ENCODE measurements at places on chromosomes 7 and 10. TPM values are rescaled to one million over a fixed set of nuclear protein-coding genes. Genes with fewer than 3 reads are reported as not detected.

DNA sequence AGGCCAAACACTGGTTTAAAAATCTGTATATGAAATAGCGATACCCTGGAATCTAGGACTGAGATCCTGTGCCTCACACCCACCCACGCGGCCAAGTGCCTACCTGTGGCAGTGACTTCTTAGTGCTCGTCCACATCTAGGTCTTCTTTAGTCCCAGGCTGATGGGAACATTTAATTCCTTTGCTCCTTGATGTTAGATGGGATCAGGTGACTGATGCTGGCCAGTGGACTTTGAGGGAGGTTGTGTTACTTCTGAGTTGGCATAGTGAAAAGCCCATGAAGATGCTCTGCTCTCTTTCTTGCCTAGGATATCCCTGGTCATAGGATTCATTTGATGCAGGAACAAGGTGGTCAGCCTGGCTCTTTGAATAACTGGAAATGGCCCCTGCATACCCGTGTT, 59.2 kb downstream of the BMPR1A start:
- no peak for DNase-seq

GRCh38 chr7:107744345-107744750, 406 bp downstream of the CBLL1 start:
- no peak for DNase-seq

DNA sequence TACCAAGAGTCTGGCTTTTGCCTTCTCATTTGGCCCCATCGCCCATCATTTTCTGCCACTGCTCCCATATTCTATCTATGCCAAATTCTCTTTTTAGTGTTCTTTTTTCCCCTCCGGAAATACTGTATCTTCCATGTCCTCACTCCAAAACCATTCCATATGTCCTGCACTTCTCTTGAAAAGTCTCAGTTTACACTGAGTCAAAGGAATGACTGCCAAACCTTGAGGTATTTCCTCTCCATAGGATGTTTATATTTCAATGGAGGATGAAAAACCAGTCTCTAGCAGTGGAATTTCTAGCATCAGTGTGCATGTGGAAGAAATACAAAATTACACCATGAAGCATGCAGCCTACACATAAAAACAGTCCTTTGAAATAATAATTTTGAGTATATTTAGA, 121.4 kb upstream of the PHYHIPL start:
- DNase-seq: no peak

DNA sequence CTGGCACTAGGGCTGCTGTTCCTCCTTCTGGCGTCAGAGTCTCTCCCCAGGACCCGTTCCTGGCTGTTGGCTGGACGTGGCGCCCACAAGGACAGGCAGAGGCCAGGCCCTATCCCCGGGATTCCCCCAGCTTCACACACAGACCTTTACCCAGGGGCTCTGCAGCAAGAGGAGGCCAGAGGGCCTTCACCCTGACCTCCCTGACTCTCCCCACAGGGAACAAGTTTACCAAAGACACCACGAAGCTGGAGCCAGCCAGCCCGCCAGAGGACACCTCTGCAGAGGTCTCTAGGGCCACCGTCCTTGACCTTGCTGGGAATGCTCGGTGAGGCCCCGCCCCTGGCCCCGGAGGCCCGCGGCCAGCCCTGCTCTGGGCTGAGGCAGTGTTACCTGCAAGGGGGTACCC, 82.2 kb downstream of the GTF2IRD1 start:
- no peak for DNase-seq

DNA sequence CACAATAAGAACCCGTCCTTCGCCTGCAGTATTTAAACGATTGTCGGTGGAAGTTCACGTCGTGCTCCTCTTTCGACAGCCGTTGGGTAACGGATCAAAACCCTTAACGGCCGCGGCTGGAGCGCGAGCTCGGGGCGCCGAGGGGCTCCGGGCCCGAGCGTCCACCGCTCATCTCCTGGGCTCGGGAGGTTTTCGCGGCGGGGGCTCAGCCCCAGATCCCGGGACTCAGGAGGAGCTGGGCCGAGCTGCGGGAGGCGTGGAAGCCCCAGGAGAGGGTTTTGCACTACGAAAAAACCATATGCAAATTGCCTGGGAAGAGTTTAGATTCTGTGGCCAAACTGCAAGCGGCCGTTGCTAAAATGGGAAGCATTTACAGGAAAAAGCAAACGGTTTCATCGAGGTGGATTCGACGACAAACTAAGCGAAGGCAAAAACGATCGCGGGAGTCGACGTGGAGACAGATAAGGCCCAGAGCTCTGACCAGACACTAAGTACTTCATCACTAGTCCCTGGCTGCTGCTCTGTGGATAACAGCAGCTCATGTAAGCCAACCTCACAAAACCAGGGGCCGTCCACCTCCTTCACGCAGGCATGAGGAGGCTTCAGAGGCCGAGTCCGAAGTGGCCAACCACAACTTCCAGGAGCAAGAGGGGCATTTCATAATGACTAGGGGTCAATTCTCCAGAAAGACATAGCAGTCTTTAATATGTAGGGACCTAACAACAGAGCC, 129.7 kb downstream of the MARCHF5 start:
- DNase-seq: no peak

DNA sequence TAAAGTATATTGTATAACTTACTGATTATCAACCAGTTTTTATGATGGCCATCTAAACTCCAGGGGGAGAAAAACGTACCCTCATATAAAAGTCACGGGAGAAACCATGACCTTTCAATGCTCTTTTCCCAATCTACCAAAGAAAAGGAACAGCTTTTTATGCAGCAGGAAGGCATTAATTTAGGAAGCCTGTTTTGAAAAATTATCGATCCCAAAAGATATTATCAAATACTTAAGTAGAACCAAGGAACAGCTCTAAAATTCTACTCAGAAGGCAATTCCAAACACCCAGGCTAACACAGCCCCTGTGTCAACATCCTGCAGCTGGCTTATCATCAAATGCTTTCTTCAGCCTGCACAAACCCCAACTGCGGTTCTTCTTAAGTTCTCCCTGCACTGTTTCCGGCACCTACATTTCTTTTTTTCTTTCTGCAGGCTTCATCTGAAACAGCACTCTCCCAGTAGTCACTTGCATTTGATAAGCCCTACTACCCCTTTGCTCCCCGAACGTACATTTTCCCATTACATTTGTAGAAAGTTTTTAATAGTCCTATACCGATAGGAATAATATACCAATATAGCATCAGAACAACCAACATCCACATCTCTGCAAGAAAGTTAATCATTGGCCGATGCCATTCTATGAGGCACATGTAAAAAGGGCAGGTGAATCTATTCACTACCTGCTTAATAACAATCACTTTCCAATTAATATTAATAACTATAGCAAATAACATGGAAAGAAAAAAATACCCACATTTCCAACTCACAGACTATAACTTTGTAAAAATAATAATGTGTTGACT, 47.9 kb downstream of the PIP4K2A start:
- DNase-seq: peak; percentile 81

DNA sequence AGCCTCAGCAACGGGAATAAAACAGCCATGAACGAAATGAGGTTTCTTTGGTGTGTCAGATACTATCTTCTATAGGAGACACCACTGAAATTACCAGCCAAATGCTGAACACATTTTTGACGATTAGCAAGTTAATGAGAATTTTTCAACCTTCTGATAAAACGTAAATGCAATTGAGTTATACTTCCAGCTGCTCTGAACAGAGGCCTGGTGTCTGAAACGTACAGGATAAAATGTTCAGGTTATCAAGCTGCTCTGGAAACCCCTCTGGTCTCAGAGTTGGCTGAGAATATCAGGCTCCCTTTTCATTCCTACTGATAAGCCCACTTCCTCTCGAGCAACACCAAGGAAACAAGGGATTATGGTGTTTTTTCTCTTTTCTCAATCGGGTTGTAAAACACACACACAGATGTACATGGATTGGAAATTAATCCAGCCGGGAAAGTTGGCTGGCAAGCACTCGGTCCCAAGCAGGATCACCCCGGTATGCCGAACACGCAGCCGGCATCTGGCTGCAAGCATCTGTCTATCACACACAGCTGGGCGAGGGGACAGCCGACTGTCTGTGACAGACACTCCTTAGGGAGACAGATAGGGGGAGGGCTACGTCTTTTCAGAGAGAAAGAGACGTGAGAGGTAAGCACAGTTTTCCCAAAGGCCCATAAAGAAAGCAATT, 171.8 kb downstream of the PRKAG2 start:
- no peak for DNase-seq

DNA sequence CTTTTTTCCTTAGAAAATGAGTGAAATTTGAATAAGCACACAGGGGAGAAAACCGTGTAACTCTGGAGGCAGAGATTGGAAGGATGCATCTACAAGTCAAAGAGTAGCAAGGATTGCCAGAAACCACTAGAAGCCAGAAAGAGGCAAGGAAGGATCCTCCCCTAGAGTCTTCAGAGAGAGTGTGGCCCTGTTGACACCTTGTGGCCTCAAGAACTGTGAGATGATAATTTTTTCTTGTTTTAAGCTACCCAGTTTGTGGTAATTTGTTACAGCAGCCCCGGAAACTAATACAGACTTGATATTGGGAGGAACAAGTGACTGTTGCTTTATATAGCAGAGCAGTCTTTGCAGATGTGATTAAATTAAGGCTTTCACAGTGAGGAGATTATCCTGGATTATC, 3.6 kb upstream of the GIMAP7 start:
- DNase-seq: no peak

DNA sequence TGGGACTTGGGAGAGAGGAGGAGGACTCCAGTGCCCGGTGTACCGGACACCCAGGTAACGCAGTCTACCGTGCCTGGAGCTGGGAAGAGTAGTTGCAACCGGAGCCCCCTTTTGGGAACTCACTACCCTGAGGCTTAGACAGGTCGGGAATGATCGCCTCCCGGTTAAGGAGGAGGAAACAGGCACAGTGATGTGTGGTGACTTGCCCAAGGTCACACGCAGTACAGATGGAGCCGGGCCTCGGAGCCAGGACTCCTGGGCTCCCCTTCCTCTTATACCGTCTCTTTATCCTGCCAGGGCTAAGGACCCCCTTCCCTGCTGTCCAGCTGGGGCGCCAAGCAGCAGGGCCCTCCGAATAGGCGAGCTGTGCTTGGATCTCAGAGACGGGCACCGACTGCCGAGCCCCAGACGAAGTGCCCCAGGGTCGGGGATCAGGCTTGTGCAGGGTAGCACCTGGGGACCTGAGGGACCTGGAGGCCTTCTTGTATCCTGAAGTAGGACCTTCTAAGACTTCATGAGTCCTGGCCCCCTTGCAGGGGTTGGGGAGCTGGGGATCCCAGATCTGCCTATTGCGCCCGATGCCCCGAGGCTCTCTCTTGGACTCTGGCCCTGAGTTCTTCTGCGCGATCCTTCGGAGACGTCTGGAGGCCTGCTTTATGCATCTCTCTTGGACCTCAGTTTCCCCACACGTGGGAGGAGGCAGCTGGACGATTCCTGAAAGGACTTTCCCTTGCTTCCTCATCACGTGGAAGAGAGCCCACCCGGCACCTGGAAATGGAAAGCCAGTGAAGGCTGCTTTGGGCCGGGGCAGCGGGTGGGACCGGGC, 767 bp upstream of the CYP26A1 start:
- DNase-seq: no peak

DNA sequence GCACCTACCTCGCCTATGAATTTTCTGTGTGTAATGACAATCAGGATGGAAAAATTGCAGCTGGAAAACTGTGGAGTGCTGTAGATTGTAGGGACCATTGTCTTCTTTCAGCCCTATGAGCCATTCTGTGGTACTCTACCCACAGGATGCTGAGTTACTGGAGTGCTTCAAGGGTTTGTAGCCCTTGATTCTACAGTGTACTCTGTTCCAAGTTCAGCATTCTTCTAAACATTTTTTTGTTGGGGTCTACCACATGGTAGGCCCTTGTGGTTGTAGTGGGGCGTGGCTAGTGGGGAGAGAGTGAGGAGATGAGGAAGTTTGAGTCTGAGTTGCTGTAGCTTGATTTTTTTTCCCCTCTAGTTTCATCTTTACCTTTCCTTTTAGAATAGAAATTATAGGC, 33.5 kb downstream of the REEP3 start:
- DNase-seq: peak; percentile 88

DNA sequence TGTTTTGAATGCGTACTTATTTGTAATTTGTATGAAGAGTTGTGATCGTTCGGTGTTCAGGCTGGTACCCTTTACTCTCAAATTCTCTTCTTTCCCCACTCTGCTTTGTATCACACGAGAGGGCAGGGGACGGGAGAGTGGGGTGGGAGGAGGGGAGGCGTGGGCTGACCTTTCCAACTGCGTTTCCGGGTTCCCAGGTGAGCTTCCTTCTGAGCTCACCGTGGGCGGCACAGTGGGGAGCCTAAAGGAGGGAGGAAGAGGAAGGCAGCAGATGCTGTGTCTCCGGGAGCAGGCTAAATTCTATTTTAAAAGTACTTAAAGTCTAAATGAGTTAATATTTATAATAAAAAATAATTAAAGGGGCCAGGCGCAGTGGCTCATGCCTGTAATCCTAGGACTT, 7.4 kb upstream of the XRCC2 start:
- DNase-seq: no peak

DNA sequence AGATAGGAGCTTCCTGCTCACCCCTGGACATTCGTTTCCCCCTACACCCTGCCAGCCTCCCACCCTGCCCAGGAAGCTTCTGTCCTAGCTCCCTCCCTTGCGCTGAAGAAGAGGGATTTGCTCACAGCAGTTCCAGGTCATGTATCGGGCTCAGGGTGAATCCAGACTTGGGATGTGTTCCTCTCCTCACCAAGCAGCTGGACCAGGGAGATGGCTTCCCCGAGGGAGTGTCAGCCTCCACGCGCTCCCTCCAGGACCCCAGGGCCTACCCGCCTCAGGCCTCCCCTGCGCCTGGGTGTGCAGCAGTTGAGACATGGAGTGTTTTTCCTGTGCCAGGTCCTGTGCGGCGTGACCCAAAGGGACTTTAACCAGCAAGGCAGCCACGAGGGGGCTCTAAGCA, 435.6 kb upstream of the FOXK1 start:
- DNase-seq: no peak

ARPC1A gene
- 51.4 TPM for total RNA-seq

EBF3 gene
- total RNA-seq: not detected

C1GALT1 gene
- total RNA-seq: 50.7 TPM
